ENCODE measurements at places on chromosomes 11 and 22.

DNA sequence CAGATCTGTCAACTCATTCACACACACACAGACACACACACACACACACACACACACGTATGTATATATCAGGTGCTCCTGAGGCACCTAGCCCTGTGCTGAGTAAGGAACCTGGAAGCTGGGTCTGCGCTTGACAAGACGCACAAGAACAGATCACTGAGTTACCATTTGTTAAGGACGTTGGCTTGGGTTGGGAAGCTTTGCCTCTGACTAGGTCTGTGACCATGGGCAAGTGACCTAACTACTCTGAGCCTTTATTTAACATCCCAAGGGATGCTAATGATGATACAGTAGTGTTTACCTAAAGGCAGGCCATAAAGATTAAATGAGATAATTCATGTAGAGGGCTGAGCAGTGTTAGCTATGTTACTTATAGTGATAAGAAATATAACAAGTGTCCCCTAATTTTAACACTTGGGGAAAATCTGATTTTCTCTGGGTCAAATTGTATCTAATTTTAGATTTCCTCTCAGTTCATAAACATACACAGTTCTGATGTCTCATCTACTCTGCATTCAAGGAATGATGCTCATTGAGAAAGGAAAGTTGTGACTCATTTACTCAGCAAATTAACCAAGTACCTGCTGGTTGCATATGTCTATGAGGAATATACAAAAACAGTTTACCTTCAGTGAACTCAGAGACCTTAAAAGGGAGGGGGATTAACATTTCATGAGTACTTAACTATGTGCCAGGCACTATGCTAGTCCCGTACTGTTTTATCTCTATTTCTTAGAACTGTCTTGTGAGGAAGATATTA lies 13.6 kb downstream of the RNF185 start:
- no peak for DNase-seq

DNA sequence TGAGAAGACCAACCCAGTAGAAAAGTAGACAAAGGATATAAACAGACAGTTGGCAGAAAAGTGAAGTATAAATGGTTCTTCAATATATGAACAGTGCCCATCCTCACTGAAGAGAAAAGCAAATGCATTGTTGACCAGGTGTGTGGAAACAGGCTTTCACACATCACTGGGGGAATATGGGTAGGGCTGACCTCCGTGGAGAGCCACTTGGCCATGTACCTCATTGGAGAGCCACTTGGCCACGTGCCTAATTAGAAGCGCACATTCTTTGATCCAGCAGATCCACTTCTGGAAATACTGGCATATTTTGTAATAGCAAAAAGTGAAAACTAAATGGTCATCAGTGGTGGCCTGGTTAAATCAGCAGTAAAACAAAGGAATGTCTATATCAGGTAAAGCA lies 43.2 kb downstream of the PPP6R3 start:
- peak; percentile 38 for DNase-seq

DNA sequence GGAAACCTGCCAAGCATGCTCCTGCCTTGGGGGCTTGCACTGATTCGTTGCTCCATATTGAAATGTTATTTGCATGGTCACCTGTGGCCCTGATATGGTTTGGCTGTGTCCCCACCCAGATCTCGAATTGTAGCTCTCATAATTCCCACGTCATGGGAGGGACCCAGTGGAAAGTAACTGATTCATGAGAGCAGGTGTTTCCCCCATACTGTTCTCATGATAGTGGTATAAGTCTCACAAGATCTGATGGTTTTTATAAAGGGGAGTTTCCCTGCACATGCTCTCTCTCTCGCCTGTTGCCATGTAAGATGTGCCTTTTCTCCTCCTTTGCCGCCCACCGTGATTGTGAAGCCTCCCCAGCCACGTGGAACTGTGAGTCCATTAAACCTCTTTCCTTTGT lies 402.4 kb downstream of the ETS1 start:
- DNase-seq: no peak

DNA sequence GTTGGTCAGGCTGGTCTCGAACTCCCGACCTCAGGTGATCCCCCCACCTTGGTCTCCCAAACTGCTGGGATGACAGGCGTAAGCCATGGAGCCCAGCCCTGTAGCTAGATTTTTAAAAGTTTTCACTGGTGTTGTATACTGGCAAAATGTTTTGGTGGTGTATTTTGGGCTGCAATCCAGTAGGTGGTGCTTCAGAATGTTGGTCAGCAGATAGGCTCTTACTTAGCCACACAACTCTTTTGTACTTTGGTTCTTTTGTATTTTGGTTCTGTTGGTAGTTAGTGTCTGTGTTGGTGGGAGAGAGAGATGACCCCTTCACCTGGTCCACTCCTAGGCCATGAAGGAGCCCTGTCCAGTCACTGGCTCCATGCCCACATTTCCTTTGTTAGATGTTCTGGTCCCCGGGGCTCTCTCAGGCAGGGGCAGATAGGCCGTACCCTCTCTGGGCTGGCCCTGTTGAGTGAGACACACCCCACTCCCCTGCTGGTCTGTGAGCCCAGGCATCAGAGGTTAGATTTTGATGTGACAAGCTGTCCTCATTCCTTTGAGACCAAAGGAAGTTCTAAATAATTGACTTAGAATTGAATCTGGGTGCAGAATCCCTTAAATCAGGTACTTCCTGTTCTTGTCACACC lies 123.8 kb downstream of the DDX10 start:
- DNase-seq: no peak

- no peak for DNase-seq
Observed at GRCh38 chr11:123452794-123453193, 22.7 kb downstream of the GRAMD1B start.

- DNase-seq: no peak
Observed at GRCh38 chr22:50118557-50119168, 28.9 kb downstream of the MOV10L1 start.

- DNase-seq: peak; percentile 80
Observed at GRCh38 chr11:2699531-2700414, at the start of gene KCNQ1OT1. Gene KCNQ1OT1 (minus strand): TSS chr11:2699994.

DNA sequence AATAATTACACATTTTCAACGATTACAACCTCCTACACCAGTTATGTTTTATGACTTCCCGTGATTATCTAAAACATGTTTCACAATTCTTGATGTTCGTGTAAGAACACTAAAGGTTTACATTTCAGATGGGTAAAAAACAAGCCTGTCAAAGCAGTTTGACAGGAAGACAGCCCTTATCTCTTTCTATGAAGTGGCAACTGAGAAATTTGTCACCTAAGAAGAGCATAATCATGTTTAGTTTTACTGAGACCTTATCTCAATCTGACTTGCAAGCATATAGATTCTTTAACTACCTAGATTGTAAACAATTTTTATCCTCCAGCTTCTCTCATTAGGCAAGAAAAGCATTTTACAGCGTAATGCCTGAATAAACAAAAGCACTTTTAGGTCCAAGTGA lies 218.4 kb upstream of the ZBED5 start:
- DNase-seq: no peak

DNA sequence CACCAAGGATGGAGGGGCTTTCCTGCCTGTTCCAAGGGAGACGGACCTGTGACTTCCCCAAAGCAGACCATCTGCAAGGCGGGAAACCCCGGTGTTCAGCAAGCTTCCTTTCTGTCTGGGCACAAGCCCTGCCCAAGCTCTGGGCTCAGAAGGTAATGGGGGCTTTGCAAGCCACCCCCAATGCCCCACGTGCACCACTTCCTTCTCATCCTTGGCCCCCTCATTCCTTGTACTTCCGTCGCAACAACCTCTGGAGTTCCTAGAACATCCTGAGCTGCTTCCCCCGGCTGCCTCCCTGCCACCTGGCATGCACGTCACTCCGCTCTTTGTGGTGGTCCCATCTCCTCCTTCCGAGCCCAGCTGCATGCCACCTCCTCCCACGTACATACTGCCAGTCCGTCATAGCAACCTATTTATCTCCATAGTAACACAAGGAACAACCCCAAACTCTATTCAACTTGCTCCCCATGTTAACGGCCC lies 3.9 kb downstream of the MYEOV start:
- no peak for DNase-seq

Data from DMS79 (cell line).